Bronchial smooth muscle cell (primary cell): ENCODE measurements at places on chromosomes 5 and 9. TPM values are rescaled to one million over a fixed set of nuclear protein-coding genes. Genes with fewer than 3 reads are reported as not detected.

Gene KLHL3
- total RNA-seq = 0.77 and 1.6 TPM in 2 replicates

Gene IL12B
- total RNA-seq = under 0.01 and 0.16 TPM in 2 replicates

Gene DNM1
- total RNA-seq = 63.7 and 82.3 TPM in 2 replicates

Gene DOCK8
- 0.32 and 1.9 TPM in 2 replicates for total RNA-seq

Gene MED27
- total RNA-seq = 9.9 and 11.6 TPM in 2 replicates

Gene SPINK13
- not detected in 2 replicates for total RNA-seq

Gene PARP8
- total RNA-seq = 7.1 and 8.0 TPM in 2 replicates

Gene GPX3
- 11.3 and 14.9 TPM in 2 replicates for total RNA-seq

Gene OTP
- not detected in 2 replicates for total RNA-seq

Gene BNC2
- 28.8 and 42.7 TPM in 2 replicates for total RNA-seq

Gene MSX2
- total RNA-seq = 0.79 and 6.6 TPM in 2 replicates

Gene TAF11L5
- total RNA-seq = not detected in 2 replicates

Gene PBX3
- 105 and 190 TPM in 2 replicates for total RNA-seq

Gene FOXD4L6
- total RNA-seq = under 0.01 TPM in 1 of 2 replicates, not detected in the other

Gene LRRC70
- total RNA-seq = 0.26 and 0.79 TPM in 2 replicates

Gene MAN2A1
- 23.6 and 50.4 TPM in 2 replicates for total RNA-seq
